ENCODE measurements at places on chromosomes 7 and 10.

DNA sequence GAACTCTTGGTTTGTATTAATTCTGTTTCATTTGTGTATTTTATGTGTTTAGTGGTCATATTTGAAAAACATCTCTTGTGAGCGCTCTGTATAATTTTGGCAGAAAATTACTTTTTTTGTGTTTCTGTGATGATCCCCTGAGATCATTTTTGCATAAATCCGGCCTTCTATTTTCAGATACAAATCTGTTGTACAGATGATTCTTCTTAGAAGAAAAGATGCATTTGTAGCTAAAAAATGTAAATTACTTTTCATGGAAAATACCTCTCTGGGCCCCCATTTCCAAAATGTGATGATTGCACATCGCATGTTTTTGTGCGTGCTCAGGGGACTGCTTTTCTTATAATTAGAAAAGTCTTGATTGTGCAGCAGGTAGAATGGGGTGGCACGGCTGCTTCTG, 395.4 kb downstream of the LRMDA start:
- H3K36me3 ChIP-seq: peaks cover 15% of the 10 kb centered on the region
- no peak for DNase-seq
- H3K27me3 ChIP-seq: peaks cover 4% of the 10 kb centered on the region
- no peak overlapping the region for H3K4me3 ChIP-seq
- H3K4me1 ChIP-seq: peaks cover 28% of the 10 kb centered on the region

GRCh38 chr7:92606985-92607384, 16.8 kb upstream of the FAM133B start:
- H3K4me1 ChIP-seq: peaks cover 10% of the 10 kb centered on the region
- H3K27me3 ChIP-seq: peaks cover 8% of the 10 kb centered on the region
- H3K4me3 ChIP-seq: no peak overlapping the region
- no peak for DNase-seq
- no peaks in the 10 kb centered on the region for H3K36me3 ChIP-seq
- H3K27ac ChIP-seq: no peak overlapping the region

DNA sequence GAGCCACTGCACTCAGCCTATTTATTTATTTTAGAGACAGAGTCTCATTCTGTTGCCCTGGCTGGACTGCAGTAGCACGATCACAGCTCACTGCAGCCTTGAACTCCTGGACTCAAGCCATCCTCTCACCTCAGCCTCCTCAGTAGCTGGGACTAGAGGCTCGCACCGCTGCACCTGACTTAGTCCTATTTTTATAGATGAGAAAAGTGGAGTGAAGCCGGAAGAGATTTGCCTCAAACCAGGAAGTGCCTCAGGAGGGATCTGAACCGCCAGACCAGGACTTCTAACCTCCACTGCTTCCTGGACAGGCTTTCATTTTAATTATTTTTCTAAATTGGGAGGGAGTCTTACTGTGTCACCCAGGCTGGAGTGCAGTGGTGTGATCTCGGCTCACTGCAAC, 17.5 kb upstream of the CLIP2 start:
- H3K4me3 ChIP-seq: no peak overlapping the region
- peak overlapping the region; percentile 49 for H3K27ac ChIP-seq
- peaks cover 15% of the 10 kb centered on the region for H3K27me3 ChIP-seq
- DNase-seq: no peak
- peaks cover 36% of the 10 kb centered on the region for H3K4me1 ChIP-seq

DNA sequence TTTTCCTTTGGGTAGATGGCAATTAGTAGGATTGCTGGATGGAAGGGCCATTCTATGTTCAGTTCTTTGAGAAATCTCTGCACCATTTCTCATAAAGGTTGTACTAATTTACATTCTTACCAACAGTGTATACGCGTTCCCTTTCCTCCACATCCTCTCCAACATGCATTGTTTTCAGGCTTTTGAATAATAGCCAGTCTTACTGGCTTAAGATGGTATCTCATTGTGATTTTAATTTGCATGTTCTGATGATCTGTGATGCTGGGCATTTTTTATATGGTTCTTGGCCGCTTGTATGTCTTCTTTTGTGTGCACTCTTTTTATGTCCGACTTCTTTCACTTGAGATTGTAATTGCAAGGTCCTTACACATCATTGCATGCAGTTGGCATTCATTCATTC, 11.7 kb downstream of the CLIP2 start:
- no peak overlapping the region for H3K4me3 ChIP-seq
- H3K4me1 ChIP-seq: peaks cover 7% of the 10 kb centered on the region
- no peak for DNase-seq

DNA sequence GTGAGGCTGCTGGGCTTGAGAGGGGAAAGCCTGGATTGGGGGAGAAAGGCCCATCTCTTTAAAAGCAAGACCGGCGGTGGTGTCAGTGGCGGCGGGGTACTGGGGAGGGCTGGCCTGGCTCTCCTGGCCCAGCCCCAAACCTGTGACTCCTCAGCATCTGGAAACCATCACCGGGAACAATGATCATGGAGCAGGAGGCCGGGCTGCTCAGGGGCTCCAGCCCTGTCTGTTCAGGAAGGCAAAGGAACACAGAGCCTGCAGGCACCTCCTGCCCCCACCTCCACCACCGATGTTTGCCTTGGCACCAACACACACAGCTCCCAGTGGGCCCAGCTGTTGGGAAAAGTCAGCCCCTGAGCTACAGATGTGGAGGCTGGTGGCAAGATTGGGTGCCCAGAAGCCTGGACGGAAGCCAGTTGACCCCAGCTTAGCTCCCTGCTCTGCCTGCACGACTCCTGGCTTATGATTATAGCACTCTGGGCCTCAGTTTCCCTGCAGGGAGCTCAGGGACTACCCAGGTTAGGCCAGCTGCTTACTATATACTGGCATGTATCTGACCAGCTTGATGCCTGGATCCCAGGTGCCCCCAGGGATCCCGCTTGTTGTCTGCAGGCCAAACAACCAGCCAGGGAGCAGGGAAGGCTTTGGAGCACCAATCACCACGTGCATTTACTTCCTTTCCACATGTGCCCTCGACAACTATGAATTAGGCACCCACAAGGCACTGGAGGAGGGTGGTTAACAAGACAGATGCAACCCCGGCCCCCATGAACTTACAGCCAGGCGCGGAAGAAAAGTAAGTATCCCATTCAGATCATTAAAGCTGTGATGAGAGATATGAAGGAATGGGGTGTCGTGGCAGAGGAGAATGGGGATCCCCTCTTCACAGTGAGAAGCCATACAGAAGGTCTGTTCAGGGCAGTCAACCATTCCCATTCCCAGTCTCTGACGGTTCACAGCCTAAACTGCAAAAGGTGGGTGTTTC, 37.3 kb downstream of the ZCCHC24 start:
- H3K27ac ChIP-seq: peak overlapping the region; percentile 57
- H3K36me3 ChIP-seq: no peaks in the 10 kb centered on the region
- no peak for DNase-seq
- H3K4me1 ChIP-seq: peaks cover 45% of the 10 kb centered on the region
- peaks cover 7% of the 10 kb centered on the region for H3K27me3 ChIP-seq
- no peak overlapping the region for H3K4me3 ChIP-seq

GRCh38 chr7:92296235-92296634, 50.5 kb downstream of the ANKIB1 start:
- H3K4me3 ChIP-seq: no peak overlapping the region
- DNase-seq: no peak
- peak overlapping the region; percentile 19 for H3K27ac ChIP-seq
- peaks cover 27% of the 10 kb centered on the region for H3K36me3 ChIP-seq
- H3K4me1 ChIP-seq: peaks cover 8% of the 10 kb centered on the region

DNA sequence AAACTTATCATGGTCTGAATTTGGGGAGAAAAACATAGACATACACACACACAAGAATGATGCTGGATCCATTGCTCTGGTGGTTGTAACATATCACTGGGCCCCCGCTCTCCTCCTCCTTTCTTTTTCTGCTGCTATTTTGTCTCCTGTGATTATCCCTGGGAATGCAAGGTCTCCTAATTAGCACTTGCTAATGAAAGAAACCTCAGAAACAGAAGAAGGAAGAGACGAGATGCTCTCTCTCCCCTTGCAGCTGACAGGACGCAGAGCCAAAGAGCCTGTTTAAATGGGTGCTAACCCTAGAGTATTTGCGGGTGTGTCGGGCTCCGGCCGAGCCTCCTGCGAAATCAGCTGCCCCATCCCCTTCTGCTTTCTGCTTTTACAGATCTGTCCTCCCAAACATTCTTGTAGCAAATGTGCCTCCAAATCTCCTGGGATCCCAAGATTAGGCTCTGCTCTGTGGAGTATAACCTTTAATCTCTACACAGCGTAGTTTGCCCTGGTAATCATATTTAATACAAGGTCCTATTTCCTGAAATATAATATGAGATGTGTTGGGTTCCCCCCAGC, 81.5 kb downstream of the FRMPD2 start:
- no peak overlapping the region for H3K27ac ChIP-seq
- peaks cover 30% of the 10 kb centered on the region for H3K27me3 ChIP-seq
- peaks cover 8% of the 10 kb centered on the region for H3K4me1 ChIP-seq

DNA sequence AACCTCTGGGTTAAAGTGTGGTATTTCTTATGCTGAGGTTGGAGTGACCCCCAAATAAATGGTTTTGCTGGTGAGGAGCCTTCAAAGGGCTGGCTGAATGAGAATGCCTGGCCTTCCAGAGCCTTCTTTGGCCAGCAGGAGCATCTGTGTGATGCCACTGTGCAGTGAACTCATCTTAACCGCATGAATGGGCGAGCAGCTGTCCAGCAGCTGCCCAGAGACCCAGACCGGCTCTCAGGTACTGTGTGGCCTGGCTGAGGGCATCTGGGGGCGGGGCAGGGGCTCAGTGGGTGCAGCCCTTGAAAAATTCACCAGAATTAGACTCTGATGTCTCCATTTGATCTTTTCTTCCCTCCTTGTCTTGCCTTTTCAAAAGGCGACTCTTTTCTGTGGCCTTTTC, 59.0 kb downstream of the SYPL1 start:
- H3K4me1 ChIP-seq: peaks cover 40% of the 10 kb centered on the region
- no peak overlapping the region for H3K4me3 ChIP-seq
- DNase-seq: peak; percentile 33
- H3K27ac ChIP-seq: no peak overlapping the region
- H3K27me3 ChIP-seq: peaks cover 13% of the 10 kb centered on the region

GRCh38 chr7:33040803-33041516, 21.6 kb downstream of the NT5C3A start:
- H3K4me3 ChIP-seq: no peak overlapping the region
- peak overlapping the region; percentile 5 for H3K27ac ChIP-seq
- DNase-seq: no peak
- no peaks in the 10 kb centered on the region for H3K27me3 ChIP-seq

DNA sequence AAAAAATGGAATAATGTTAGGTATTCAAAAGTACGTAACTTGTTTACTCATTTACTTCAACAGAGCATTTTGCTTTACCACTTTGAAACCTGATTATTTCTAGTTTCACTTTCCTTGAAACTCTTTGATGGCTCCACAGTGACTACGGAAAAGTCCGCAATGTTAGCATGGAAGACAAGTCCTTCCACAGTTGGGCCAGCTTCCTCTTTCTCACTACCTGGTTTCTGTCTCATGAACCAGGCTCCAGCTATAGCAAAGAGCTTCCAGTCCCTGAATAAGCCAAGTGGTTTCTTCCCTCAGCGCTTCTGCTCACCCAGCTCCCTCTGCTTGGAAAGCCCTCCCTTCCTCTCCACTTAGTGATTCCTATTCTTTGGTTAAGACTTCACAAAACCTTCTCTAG, 44.8 kb upstream of the SLC16A12 start:
- no peaks in the 10 kb centered on the region for H3K4me1 ChIP-seq
- no peaks in the 10 kb centered on the region for H3K27me3 ChIP-seq
- H3K36me3 ChIP-seq: peaks cover 55% of the 10 kb centered on the region
- H3K4me3 ChIP-seq: no peak overlapping the region
- DNase-seq: no peak
